ENCODE measurements at places on chromosomes 13 and 19.

DNA sequence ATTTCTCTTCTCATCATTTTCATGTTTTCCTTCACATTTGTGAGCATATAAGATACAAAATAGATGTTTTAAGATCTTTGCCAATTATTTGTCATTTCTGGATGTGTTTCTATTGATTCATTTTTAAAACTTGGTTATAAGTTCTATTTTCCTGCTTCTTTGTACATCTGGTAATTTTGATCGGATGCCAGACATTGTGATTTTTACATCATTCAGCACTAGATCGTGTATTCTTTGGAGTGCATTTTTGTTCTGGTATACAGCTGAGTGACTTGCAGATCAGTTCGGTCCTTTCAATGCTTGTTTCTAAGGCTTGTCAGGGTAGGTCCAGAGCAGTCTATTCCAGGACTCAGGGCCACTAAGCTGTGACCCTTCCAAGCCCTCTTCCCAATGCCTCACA lies 198.2 kb downstream of the KLF12 start:
- no peak for DNase-seq

- no peak for DNase-seq
These were observed 14.7 kb downstream of the ATP11A start for GRCh38 chr13:112704308-112705145.

- peak; percentile 89 for DNase-seq
These were observed 6.5 kb upstream of the ZNF579 start for GRCh38 chr19:55586976-55587668.

DNA sequence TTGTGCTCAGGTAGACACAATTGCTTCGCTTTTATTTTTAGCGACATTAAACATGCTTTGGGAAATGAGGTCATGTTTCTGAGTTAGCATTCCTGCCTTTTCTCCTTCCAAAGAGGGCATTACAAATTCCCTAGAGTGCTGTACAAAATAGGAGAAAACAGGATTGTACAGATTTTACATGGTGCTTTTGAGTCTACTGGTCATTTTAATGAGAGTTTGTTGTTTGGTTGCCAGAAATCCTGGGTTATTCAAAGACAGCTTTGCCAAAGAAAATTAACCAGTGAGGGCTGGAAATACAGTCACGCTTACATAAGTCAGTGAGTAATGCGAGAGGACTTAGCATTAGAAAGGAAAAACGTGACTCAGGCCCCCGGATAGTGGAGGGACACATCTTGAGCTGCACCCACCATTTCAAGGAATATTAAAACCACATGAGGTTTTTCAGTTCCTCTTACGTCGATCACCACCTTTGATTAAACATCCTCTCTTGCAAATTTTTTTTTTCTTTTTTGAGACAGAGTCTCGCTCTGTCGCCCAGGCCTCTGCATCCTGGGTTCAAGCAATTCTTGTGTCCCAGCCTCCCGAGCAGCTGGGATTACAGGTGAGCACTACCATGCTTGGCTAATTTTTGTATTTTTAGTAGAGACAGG lies 55.4 kb downstream of the SACS start:
- no peak for DNase-seq

DNA sequence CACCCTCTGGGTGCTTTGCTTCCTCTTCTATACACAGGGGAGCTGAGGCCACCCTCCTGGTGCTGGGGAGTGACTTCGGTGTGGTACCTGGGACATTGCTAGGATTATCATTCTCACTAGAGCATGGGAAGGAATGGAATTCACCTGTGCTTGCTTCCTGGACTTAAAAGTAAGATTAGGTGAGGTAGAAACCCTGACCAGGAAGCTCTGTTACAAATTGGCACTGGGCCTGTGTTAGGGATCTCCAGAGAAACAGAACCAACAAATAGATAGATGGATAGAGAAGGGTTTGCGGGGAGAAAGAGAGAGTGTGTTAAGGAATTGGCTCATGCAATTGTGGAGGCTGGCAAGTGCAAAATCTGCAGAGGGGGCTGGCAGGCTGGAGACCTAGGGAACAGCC lies 13.9 kb upstream of the SIAH3 start:
- no peak for DNase-seq

GRCh38 chr13:80630685-80631121 lies 289.8 kb upstream of the SPRY2 start:
- DNase-seq, result no peak

- DNase-seq, result peak; percentile 76
These were observed 10.4 kb downstream of the DEDD2 start for GRCh38 chr19:42206871-42207755.

GRCh38 chr13:91058066-91058465 lies 289.4 kb upstream of the MIR17HG start:
- DNase-seq, result no peak

GRCh38 chr19:6772866-6773322 lies 386 bp downstream of the VAV1 start:
- no peak for DNase-seq

GRCh38 chr13:33328701-33329100 lies 43.1 kb upstream of the STARD13 start:
- no peak for DNase-seq

DNA sequence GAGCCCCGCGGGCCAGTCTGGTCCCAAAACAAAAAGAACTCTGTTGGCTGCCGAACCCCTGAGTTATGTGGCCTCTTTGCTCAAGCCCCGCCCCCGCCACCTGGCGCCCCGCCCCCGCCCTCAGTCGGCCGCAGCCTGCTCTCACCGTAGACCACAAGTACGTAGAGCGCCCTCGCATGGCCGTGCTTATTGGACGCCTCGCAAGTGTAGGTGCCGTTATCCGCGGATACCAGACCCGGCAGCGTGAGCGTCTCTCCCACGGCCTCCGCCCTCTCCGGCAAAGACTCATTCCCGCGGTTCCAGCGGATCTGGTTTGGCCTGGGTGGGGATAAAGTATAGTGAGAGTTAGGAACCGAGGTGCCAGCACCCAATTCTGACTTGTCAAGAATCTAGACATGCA lies 5.5 kb upstream of the ZNF428 start:
- DNase-seq, result peak; percentile 89

DNA sequence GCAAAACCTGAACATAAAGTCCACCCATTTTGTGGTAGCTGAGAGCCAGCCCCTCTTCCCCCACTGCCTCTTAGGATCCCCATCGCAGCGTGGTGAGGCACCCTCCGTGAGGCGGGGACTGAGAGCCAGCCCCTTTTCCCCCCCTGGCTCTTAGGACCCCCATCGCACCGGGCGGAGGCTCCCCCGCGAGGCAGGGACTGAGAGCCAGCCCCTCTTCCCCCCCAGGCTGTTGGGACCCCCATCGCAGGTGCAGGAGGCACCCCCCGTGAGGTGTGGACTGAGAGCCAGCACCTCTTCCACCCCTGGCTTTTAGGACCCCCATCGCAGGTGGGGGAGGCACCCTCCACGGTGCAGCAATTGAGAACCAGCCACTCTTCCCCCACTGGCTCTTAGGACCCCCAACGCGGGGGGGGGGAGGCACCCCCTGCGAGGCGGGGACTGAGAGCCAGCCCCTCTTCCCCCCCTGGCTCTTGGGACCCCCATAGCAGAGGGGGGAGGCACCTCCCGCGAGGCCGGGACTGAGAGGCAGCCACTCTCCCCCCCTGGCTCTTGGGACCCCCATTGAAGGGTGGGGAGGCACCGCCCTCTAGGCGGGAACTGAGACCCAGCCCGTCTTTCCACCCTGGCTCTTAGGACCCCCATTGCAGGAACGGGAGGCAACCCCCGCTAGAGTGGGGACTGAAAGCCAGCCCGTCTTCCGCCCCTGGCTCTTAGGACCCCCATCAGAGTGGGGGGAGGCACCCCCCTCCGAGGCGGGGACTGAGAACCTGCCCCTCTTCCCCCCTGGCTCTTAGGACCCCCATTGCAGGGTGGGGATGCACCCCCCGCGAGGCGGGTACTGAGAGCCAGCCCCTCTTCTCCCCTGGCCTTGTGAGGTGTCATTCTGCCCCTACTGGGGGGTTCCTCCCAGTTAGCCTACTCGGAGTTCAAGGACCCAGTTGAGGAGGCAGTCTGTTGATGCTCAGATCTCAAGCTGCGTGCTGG lies 366.4 kb upstream of the SPRY2 start:
- DNase-seq, result no peak

DNA sequence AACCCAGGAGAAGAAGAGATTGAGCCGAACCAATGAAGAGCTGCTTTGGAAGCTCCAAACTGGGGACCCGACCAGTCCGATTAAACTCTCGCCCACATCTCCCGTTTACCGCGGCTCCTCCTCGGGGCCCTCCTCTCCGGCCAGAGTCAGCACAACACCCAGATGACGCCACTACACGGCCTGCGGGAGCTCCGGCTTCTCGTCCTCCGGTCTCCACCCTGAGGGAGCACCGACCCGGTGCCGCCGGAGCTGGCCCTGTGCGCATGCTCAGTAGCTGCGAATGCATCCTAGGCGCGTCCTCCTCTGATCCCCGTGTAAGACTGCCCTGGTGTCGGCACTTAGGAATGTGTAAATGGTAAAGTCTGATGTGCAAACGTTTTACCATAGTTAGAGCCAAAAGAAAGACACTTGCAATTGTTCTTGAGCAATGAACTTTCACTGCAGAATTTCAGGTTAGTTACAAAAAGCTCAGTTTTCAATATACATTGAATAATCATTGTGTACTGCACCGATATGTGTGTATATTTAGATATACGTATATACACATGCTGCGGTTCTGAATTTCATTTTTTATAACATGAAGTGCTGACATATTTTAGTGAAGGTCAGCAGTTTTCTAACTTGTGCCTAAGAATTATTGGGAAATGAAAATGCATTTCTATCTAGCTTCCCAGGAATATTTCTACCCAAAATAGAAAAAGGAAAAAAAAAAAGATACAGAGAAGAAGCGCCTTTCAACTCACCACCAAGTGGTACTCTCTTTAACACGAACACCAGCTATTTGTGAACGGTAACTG lies 92.2 kb downstream of the SLC7A1 start:
- DNase-seq, result no peak

GRCh38 chr19:48950830-48951519 lies 3.7 kb upstream of the BAX start:
- DNase-seq, result no peak

DNA sequence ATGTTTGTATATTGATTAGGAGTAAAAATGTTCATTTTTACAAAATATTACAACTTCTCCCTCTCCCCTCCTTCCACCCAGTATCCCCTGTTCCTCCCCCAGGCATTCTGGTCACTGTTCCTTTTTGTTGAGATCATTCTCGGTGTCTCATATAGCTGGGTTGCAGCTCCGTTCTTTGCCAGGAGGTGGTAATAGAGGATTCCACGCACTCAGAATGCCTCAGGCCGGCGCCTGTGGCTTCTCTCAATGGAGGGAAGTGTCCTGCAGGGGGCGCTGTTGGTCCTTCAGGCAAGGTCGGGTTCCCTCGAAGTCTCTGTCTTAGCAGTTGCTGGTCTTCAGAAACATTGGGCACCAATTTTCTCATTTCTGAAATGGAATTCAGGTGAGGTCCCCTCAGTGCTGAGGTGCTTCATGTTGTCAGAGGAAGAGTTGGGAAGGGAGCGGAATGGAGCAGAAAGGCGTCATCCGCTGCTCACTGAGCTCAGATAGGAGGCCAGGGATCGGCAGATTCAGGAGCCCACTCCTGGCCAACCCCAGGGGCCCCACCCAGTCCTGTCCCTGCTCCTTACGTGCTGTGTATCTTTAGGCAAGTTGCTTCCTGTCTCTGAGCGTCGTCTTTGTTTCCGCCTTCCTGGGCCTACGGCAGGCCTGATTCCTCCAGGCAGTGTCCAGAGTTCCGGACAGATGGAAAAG lies 10.3 kb upstream of the GARIN5A start:
- peak; percentile 10 for DNase-seq
